ENCODE measurements at places on chromosomes 2 and 18. TPM values are rescaled to one million over a fixed set of nuclear protein-coding genes. Genes with fewer than 3 reads are reported as not detected.

DNA sequence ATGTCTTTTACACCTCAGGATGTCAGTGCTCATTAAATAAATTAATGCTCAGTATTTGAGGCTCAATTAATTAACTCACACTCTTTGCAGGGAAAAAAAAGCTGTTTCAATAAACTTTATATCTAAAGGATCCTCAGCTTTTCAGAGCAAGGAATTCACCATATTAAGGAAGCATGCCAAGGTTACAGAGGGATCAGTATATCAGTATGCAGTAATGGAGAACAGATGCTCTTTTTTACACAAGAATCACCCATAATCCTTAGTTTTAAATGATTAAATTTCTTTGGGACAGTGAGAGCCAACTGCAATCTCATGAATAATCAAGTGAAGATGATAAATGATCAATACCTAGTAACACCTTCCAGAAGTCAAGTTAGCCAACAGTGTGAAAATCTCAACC is 14.9 kb upstream of the LCT start:
- DNase-seq, result no peak
- H3K27me3 ChIP-seq, result no peaks in the 10 kb centered on the region
- peaks cover 31% of the 10 kb centered on the region for H3K36me3 ChIP-seq
- no peak overlapping the region for H3K4me3 ChIP-seq
- H3K4me1 ChIP-seq, result no peaks in the 10 kb centered on the region
- no peak overlapping the region for H3K27ac ChIP-seq

Gene REG3A
- total RNA-seq, result not detected

Gene SULT1C2
- total RNA-seq, result not detected

Gene OSR1
- total RNA-seq, result not detected

Gene OTOS
- not detected for total RNA-seq

- DNase-seq, result no peak
- H3K4me3 ChIP-seq, result no peak overlapping the region
- H3K36me3 ChIP-seq, result no peaks in the 10 kb centered on the region
- no peak overlapping the region for H3K27ac ChIP-seq
These were observed 190.4 kb downstream of the FMNL2 start for GRCh38 chr2:152525277-152525838.

DNA sequence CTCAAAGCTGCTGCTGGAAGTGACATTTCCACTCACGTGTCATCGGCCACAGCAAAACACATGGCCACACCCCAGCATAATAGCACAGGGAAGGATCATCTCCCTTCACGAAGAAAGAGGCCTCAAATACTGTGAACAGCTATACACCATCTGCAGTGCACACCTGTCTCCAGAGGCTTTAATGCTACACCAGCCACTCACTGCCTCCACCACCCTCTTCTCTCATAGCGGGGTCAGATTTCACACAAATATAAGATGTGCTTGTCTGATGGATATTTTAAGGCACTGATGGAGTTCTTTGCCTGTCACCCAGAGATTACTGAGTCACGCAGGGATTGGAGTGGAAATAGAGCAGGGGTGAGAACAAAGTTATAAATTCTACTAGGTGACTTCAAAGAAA is 374.0 kb downstream of the ZNF516 start:
- H3K4me1 ChIP-seq, result no peaks in the 10 kb centered on the region
- no peak overlapping the region for H3K27ac ChIP-seq
- no peak for DNase-seq
- no peaks in the 10 kb centered on the region for H3K27me3 ChIP-seq
- no peak overlapping the region for H3K4me3 ChIP-seq

- DNase-seq, result no peak
- H3K27ac ChIP-seq, result no peak overlapping the region
- H3K27me3 ChIP-seq, result no peaks in the 10 kb centered on the region
- H3K4me1 ChIP-seq, result no peaks in the 10 kb centered on the region
- H3K4me3 ChIP-seq, result no peak overlapping the region
- no peaks in the 10 kb centered on the region for H3K36me3 ChIP-seq
These were observed 40.2 kb upstream of the GPR17 start for GRCh38 chr2:127605691-127606263.

DNA sequence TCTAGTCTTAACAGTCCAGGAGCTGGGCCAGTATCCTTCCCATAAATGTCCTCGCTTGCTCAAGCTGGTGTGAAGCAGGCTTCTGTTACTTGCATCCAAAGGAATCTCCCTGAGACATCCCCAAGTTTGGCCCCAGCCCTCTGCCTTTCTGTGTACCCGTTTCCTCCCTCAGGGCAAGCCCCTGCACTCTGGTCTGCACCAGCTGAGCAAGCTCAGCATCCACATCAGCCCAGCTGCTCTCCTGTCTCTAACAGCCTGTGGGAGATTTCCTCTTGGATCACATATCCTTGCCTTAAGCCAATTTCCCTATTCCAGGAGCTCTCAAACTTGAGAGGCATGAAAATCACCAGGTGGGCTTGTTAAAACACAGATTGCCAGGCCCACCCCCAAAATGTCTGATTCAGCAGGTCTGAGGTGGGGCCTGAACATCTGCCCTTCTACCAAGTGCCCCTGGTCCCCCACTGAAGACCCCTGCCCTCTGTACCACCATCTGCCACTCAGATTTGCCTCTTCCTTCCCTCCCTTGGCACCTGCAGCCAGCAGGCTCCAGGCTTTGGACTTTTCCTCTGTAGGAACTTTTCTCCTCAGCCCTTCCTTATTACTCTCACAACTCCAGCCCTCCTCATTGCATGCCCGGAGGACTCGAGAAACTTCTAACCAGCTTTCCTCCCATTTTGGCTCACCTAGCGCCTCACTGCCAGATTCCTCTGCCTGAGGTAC is 32.1 kb downstream of the REEP1 start:
- no peaks in the 10 kb centered on the region for H3K27me3 ChIP-seq
- H3K4me1 ChIP-seq, result no peaks in the 10 kb centered on the region
- no peak overlapping the region for H3K27ac ChIP-seq
- no peaks in the 10 kb centered on the region for H3K36me3 ChIP-seq

- no peak overlapping the region for H3K27ac ChIP-seq
- H3K36me3 ChIP-seq, result no peaks in the 10 kb centered on the region
- peaks cover 4% of the 10 kb centered on the region for H3K4me1 ChIP-seq
- no peak overlapping the region for H3K4me3 ChIP-seq
These were observed 10.7 kb downstream of the STEAP3 start for GRCh38 chr2:119234021-119235019.

DNA sequence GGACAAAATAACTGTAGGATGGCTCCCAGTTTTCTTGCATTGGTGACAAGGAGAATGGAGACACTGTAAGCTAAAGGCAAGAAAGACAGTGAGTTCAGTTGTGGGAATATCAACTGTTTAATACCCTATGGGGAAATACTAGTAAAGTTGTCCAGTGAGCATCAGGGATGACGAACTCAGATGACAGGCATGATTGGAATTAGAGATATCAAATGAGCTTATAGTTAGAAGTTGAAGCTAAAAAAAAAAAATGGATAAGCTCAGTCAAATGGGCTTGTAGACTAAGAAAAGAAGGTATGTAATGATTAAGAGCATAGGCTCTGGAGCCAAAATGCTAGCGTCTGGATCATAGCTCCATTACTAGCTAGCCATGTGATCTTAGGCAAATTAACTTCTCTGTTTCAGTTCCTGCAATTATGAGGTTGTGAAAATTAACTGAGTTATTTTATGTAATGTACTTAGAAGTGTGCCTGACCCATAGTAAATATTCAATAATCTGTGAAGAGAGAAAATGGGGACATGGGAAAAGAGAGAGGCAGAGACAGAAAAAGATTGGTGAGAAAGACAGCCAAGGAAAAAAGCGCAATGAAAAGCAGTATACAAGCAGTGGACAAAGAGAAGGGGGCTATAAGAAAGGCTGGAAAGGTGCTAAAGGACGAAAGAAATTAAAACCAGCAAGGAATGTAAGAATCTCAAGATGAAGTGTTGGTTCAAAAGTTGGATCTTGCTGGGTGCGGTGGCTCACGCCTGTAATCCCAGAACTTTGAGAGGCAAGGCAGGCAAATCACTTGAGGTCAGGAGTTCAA is 95.7 kb upstream of the SLC39A10 start:
- peaks cover 54% of the 10 kb centered on the region for H3K4me1 ChIP-seq
- H3K27ac ChIP-seq, result peak overlapping the region; percentile 58
- no peaks in the 10 kb centered on the region for H3K36me3 ChIP-seq
- no peaks in the 10 kb centered on the region for H3K27me3 ChIP-seq
- no peak overlapping the region for H3K4me3 ChIP-seq
- no peak for DNase-seq

Gene TBC1D8
- 5.1 TPM for total RNA-seq

GRCh38 chr2:217890445-217890844 is 112.3 kb downstream of the TNS1 start:
- no peaks in the 10 kb centered on the region for H3K27me3 ChIP-seq
- DNase-seq, result no peak
- H3K36me3 ChIP-seq, result no peaks in the 10 kb centered on the region

GRCh38 chr2:161067846-161068350 is 92.3 kb upstream of the TANK start:
- H3K36me3 ChIP-seq, result no peaks in the 10 kb centered on the region
- H3K27ac ChIP-seq, result no peak overlapping the region
- H3K4me1 ChIP-seq, result no peaks in the 10 kb centered on the region
- no peaks in the 10 kb centered on the region for H3K27me3 ChIP-seq
- H3K4me3 ChIP-seq, result no peak overlapping the region

Gene CROCC2
- 0.14 TPM for total RNA-seq

GRCh38 chr2:176544991-176545956 is 276.0 kb downstream of the MTX2 start:
- no peaks in the 10 kb centered on the region for H3K36me3 ChIP-seq
- DNase-seq, result no peak
- no peak overlapping the region for H3K27ac ChIP-seq
- H3K27me3 ChIP-seq, result no peaks in the 10 kb centered on the region

Gene LRPPRC
- total RNA-seq, result 53.8 TPM

GRCh38 chr2:54073796-54074195 is 41.6 kb upstream of the ACYP2 start:
- no peak overlapping the region for H3K4me3 ChIP-seq
- no peaks in the 10 kb centered on the region for H3K4me1 ChIP-seq
- no peaks in the 10 kb centered on the region for H3K36me3 ChIP-seq
- no peak overlapping the region for H3K27ac ChIP-seq

GRCh38 chr2:215751200-215751910 is 262.0 kb downstream of the MREG start:
- no peak for DNase-seq
- no peak overlapping the region for H3K27ac ChIP-seq
- no peak overlapping the region for H3K4me3 ChIP-seq
- H3K36me3 ChIP-seq, result no peaks in the 10 kb centered on the region
- no peaks in the 10 kb centered on the region for H3K27me3 ChIP-seq

Gene FOXI3
- total RNA-seq, result not detected

Gene RNU2-63P
- 117 TPM for total RNA-seq

Gene RAX
- total RNA-seq, result not detected

GRCh38 chr2:161976295-161976694 is 97.7 kb downstream of the DPP4 start:
- no peaks in the 10 kb centered on the region for H3K27me3 ChIP-seq
- H3K4me1 ChIP-seq, result peaks cover 5% of the 10 kb centered on the region
- H3K4me3 ChIP-seq, result no peak overlapping the region
- no peak overlapping the region for H3K27ac ChIP-seq
- no peaks in the 10 kb centered on the region for H3K36me3 ChIP-seq

GRCh38 chr2:223095207-223095606 is 43.2 kb downstream of the KCNE4 start:
- H3K4me3 ChIP-seq, result no peak overlapping the region
- no peaks in the 10 kb centered on the region for H3K27me3 ChIP-seq
- no peak overlapping the region for H3K27ac ChIP-seq
- DNase-seq, result no peak
- H3K36me3 ChIP-seq, result no peaks in the 10 kb centered on the region

DNA sequence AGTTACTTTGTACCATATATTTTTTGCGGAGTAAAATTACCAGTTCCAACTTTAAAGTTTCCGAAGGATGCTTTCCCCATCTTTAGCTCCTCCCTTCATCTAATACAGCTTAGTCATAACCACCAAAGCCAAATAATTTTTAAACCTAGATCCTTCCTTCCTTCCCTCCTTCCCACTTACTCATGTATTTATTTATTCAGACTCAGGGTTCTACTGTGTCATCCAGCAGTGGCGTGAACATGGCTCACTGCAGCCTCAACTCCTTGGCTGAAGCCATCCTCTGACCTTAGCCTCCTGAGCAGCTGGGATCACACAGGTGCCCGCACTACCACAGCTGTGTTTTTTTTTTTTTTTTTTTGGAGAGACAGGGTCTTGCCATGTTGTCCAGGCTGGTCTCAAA is 4.4 kb downstream of the LPIN2 start:
- no peaks in the 10 kb centered on the region for H3K36me3 ChIP-seq
- no peaks in the 10 kb centered on the region for H3K27me3 ChIP-seq
- H3K4me3 ChIP-seq, result no peak overlapping the region

Gene RTP5
- 0.68 TPM for total RNA-seq

Gene TEX44
- not detected for total RNA-seq

Gene ITGA4
- 189 TPM for total RNA-seq

Gene FSIP2
- 0.95 TPM for total RNA-seq

- no peaks in the 10 kb centered on the region for H3K36me3 ChIP-seq
- no peak overlapping the region for H3K4me3 ChIP-seq
- no peaks in the 10 kb centered on the region for H3K4me1 ChIP-seq
These were observed 130.5 kb upstream of the SMAD2 start for GRCh38 chr18:48060970-48061369.

Gene CRYGD
- not detected for total RNA-seq

DNA sequence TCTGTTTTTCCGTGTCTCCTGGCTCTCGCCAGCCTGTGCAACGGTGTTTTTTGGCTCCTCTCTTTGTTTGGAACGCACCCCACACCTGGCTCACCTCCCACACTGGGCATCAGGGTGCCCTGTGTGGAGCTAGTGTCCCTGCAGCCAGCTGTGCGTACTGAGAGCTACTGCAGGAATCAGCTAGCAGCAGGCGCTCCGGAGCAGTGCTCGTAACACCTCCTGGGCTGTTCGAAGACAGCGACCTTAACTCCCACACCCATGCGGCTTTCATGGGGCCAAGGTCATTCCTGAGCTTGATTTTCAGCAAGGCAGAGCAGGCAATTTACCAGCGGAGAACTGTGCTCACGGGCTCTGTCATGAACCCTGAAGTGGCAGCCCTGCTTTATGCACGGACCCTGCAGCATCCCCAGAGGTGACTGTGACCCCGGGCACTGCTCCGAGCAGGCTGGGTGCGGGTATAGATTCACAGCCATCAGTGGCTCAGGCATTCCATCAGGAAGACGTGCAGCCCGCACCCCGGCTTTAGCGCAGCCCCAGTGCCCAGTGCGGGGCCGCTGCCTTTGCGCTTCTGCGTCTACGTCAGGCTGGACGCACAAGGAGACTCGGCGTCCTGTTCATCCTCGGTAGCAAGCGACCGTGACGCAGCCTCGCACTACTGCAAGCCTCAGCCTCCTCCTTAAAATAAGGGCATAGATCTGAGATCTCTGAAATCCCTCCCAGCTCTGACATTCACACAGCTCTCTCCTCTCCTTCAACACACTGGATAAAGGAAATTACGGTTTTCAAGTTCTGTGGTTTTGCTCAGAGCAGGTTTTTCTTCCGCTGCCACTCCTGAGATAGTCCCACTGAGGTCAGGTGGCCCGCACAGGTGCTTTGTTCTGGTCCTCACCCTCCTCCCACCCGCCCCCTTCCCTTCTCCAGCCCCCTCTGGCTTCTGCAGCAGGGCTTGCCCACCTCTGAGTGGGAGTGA is 58.2 kb downstream of the ADI1 start:
- H3K36me3 ChIP-seq, result peaks cover 38% of the 10 kb centered on the region
- no peaks in the 10 kb centered on the region for H3K27me3 ChIP-seq
